ENCODE measurements at places on chromosomes 16 and 17.
A peak's percentile ranks its signal among the peaks of the same experiment; 100 is the strongest.

DNA sequence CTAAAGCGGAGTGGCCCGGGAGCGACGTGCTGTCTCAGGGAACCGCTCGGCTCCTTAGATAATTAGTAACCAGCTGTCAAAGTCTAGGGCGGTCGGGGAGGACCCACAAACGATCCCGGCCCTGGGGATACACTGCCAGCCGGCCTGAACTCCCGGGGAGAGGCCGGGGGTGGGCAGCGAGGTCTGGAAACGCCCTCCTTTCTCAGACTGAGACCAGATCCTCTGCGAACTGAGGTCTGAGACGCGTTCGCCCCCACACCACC, 1.3 kb downstream of the HNF1B start:
- no peak for DNase-seq

- DNase-seq: peak; percentile 66
These were observed 471 bp upstream of the PRKAR1A start for GRCh38 chr17:68511671-68512246.

DNA sequence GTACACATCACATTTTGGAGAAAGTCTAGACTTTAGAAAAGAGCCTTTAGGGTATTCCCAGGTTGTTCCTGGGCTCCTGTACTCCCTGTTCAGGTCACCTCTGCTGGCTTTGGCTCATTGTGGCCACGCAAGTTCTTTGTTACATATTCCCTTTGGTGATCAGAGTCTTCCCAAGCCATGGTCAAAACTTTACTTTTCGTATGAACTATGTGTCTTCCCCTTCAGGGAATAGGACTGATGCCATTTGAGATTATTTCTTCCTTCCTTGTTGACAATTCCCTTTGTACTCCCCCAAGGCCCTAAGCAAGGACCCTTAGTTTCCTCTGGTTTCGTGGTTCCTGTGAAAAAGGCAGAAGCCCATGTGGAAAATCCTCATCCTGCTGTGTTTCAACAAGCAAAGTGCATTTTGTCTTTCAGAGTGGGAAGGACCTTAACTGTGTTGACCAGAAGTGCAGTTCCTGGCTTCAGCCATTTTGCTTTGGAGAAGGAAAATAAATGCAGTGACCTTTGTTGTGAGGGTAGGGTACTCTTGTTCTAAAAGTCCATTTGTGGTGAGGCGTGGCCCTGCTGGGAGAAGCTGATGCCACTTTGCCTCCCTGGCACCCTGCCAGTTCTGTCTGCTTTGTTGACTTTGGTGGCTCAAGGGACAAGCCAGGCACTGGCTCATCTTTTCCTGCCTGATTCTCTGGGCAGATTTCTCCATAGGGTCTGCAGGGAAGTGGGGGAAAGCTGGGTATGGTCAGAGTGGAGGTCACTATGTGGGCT, 55.1 kb downstream of the ZNRF1 start:
- DNase-seq: no peak

- no peak for DNase-seq
These were observed 39.3 kb upstream of the CARMIL2 start for GRCh38 chr16:67605641-67606040.

- no peak for DNase-seq
These were observed 8.9 kb downstream of the NSMCE1 start for GRCh38 chr16:27259710-27260109.

GRCh38 chr17:78774956-78775571, 7.0 kb downstream of the CYTH1 start:
- DNase-seq: no peak

GRCh38 chr16:55661941-55662643, 6.3 kb downstream of the SLC6A2 start:
- peak; percentile 26 for DNase-seq

Measured in T1000 (cell line).